ENCODE measurements at places on chromosomes 6 and 20. TPM values are rescaled to one million over a fixed set of nuclear protein-coding genes. Genes with fewer than 3 reads are reported as not detected.

GRCh38 chr6:4781426-4781825 is 5.2 kb downstream of the CDYL start:
- no peak overlapping the region for H3K4me3 ChIP-seq
- no peaks in the 10 kb centered on the region for H3K27me3 ChIP-seq

DNA sequence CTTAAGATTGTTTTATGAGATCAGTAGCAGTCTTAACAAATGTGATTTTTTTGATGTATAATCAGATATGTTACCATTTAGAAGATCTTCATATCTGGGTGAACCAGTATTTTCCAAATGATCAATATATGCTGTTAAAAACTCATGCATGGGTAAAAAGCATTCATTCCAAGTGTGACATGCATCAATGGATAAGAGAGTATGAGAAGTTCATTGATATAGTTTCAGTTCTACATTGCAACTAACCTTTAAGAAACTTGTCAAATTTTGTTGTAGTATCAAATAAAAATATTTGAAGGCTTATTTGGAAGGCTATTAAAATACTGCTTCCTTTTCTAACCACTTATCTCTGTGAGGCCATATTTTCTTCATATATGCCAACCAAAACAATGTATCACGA is 117.7 kb downstream of the FIG4 start:
- no peaks in the 10 kb centered on the region for H3K27me3 ChIP-seq
- no peak for DNase-seq
- peaks cover 3% of the 10 kb centered on the region for H3K36me3 ChIP-seq
- H3K27ac ChIP-seq, result no peak overlapping the region
- no peak overlapping the region for H3K4me3 ChIP-seq

CST5 gene
- not detected for total RNA-seq

FNDC11 gene
- 0.25 TPM for total RNA-seq

- peak; percentile 60 for DNase-seq
Measured at GRCh38 chr6:36730424-36731380, 33.1 kb downstream of the RAB44 start.

DNA sequence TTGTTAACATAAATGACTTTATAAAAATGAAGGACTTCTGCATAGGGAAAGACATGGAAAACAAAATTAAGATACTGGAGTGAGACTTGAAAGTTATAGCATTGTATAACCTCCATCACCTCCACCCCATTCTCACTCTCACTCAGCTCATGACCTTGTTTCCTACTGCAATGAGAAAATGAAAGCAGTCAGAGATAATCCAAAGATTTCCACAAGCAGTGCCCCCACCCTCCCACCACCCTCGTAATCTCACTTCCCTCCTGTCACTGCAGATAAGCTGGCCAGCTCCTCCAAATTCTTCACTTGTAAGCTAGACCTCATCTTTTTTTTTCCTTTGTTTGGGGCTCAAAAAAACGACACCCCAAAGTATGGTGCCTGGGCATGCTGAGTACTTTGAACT is 52.9 kb upstream of the PROKR2 start:
- H3K27me3 ChIP-seq, result peaks cover 10% of the 10 kb centered on the region
- no peaks in the 10 kb centered on the region for H3K36me3 ChIP-seq
- H3K4me3 ChIP-seq, result no peak overlapping the region
- H3K4me1 ChIP-seq, result peaks cover 1% of the 10 kb centered on the region

BPI gene
- 0.68 TPM for total RNA-seq

- peaks cover 19% of the 10 kb centered on the region for H3K4me1 ChIP-seq
- H3K4me3 ChIP-seq, result no peak overlapping the region
- no peaks in the 10 kb centered on the region for H3K36me3 ChIP-seq
- no peak overlapping the region for H3K27ac ChIP-seq
- peak; percentile 63 for DNase-seq
- no peaks in the 10 kb centered on the region for H3K27me3 ChIP-seq
Measured at GRCh38 chr20:24665741-24666191, 196.3 kb downstream of the SYNDIG1 start.

All from chondrocyte (in vitro differentiated cells).